ENCODE measurements at places on chromosomes 12 and 14.
A peak's percentile ranks its signal among the peaks of the same experiment; 100 is the strongest.

DNA sequence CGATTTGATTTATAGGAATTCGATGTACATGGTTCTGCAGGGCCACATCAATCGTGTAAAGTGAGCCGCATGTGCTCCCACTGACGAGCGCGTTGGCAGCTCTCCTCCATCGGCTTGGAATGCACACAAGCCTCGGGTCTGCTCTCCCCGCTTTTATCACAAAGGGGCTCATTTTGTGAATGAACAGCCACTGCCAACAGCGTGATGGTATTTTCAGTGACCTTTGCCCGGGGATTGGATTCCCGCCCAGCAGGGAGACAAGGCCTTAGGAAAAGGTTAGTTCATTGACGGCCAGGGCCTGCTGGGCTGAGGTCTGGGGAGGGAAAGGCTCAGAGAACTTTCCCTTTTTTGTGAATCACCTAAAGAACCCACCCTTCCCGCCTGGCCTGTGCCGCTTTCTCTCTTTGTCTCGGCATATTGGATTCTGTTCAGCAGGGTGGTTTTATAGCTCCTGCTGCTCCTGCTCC lies 232.1 kb downstream of the MSRB3 start:
- no peak for DNase-seq

DNA sequence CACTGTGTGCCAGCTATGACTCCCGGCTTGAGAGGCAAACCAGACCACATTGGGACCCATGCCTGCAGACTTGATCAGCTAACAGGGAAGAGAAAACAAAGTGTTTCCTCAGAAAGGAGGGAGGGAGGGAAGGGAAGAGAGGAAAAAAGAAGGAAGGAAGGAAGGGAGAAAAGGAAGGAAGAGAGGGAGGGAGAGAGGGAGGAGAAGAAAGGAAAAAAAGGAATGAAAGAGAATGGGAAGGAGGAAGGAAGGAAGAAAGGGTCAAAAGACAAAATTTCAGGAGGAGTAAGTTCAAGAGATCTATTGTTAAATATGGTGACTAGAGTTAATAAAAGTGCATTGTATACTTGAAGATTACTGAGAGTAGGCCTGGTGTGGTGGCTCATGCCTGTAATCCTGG lies 18.9 kb downstream of the FIGNL2 start:
- no peak for DNase-seq

GRCh38 chr14:89813617-89814031 lies 140.9 kb downstream of the EFCAB11 start:
- no peak for DNase-seq

DNA sequence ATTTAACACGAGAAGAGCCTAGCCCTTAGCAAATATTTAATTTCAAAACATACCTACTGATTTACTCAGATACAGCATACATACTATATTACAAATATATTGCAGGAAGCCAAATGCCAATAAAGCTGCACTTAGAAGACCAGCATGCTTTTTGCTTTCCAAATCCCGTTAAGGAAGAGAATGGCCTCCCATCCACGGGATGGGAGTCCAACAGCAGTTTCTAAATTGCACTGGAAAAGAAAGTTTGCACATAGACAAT lies 156.3 kb upstream of the FOXN3 start:
- no peak for DNase-seq

GRCh38 chr12:105843986-105844760 lies 294.6 kb downstream of the NUAK1 start:
- DNase-seq = no peak

GRCh38 chr12:46933947-46934346 lies 108.2 kb upstream of the SLC38A4 start:
- DNase-seq = peak; percentile 67

GRCh38 chr14:90999299-90999698 lies 61.1 kb downstream of the RPS6KA5 start:
- DNase-seq = no peak

- DNase-seq = no peak
These were observed 62.7 kb upstream of the FBRSL1 start for GRCh38 chr12:132427174-132427768.

GRCh38 chr14:63940387-63940786 lies 87.6 kb downstream of the SYNE2 start:
- no peak for DNase-seq

DNA sequence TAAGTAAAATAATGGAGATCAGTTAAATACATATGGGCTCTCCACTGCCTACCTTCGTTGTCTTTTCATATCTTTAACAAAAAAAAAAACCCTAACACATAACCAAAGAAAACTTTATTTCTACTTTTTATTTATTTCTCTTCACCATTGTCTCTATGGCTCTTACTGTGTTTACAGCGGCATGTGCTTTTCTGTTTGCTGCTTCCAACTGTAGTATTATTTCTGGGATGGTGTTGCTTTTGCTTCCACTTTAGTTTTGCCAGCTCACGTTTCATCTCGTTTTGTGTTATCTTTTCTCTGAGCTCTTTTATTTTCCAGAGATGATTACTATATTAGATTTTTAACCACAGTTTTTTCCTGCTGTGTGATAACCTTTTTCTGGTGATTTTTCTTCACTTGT lies 46.1 kb downstream of the KTN1 start:
- DNase-seq = no peak

DNA sequence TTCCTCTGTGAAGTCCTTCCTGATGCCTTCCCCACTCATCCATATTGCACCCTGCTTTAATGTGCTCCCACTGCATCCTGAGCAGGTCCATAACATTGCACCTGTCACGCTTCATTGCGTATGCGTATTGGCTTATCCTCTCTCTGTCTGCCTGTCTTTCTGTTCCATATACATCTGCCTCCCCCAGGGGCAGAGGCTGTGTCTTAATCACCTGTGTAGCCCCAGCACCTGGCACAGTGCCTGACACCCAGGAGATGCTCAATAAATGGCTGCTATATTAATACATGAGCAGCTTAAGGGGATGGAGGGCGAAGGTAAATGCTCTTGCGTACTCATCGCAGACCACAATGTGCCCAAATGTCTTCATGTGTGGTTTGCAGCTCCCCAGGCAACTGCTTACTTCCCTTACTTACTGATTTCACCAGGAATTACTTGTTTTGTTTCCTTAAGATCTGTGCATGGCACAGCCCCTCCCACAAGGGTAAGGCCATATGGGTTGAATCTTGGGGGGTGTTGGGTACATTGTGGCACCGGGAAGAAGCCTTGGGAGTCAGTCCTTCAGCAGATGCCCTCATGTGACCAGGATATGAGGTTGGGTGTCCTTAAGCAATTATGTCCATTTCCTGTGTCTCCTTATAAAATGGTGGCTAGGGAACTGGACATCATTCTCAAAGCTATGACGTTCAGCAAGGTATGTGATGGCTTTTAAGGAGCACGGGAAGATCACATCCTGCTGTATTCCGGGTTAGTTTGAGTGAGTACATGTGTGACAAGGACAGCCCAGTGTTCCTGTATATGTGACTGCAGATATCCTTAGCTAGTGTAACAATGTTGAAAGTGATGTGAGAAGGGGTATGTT lies 848 bp upstream of the CPNE6 start:
- no peak for DNase-seq

- no peak for DNase-seq
These were observed 117.2 kb downstream of the NUAK1 start for GRCh38 chr12:106021516-106021915.

GRCh38 chr12:119176267-119177055 lies 2.3 kb upstream of the HSPB8 start:
- no peak for DNase-seq

GRCh38 chr14:101235335-101236103 lies 325.8 kb upstream of the DIO3 start:
- peak; percentile 20 for DNase-seq
